ENCODE measurements at places on chromosomes 6 and 20.

DNA sequence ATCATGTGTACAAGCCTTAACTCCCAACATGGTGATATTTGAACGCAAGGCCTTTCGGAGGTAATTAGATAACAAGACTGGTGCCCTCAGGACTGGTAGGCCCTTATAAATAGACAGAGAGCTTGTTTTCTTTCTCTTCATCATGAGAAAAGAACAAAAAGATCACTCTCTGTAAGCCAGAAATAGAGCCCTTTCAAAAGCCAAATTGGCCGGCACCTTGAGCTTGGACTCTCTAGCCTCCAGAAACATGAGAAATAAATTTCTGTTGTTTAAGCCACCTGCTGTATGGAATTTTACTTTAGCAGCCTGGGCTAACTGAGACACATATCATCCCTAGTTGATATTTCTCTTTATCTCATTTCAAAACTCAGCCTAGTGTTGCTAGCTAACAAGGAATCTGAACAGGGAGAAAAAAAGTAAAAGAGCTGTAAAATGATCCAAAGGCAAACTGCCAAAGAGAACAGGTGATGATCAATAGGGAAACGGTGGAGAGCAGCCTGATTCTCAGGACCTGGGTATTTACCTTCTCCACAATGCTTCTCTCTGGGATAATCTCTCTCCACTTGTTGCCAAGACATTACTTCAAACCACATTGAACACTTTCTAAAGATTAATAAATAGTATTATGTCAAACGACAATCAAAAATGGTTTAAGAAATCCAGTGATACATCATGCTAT, 6.1 kb downstream of the COL21A1 start:
- DNase-seq: no peak

DNA sequence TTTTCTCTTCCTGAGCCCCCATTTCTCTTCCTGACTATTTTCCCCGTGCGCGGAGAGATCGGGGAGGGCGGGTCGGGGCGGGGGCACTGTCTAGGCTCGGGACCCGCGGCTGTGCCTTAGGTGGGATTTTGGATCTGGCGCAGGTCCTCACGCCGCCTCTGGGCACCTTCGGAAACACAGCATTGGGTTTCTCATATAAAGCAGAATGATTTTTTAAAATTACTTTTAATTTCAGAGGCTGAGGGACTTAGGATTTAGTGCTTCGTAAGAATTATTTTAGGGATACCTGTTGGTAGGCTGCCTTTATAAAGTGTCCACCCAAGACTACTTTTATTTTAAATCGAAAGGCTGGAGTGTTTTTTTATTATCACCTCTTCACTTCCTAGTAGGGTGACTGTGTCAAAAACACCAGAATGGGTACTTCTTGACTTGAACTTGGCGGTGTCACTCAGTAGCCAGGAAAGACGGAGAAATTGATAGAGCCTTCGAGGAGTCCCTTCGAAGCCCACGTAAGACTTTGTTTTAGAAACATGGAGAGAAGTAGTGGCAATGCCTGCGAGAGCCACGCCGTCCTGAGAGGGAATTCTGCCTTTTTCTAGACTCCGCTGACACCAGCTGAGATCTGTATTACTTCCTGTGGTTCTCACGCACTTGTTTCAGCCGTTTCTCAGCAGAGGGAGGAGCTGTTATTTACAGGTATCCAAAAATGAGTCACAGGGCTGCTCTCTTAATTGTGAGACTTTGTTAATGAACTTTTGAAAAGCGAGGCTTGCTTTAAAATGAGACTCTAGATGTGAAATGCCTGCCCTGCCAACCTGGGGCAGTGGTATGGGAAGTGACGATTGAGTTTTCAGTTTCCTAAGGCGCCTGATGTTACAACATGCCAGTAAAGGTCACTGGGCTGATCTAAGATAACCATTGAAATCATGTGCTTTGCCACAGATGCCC, 667 bp downstream of the STX11 start:
- DNase-seq: peak; percentile 20

DNA sequence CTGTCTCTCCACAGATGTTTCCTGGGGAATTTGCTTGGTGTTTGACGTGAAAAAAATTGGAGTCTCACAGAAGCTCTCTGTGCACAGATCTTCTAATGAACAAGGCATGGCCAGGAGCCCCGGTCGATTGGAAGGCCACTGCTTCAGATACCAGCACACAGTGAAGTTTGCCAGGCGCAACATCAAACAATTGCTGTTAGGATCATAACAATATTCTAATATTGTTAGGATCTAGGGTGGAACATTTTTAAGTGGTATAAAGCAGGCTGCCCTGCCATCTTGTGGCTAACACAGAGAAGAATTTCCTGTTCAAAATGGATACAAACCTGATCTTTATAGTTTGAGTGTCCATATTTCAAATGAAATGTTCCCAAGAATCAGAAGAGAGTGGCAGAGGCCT, 64.1 kb downstream of the C6orf118 start:
- no peak for DNase-seq

GRCh38 chr6:158819977-158820622, 932 bp upstream of the EZR start:
- DNase-seq: no peak

- DNase-seq: no peak
These were observed 103.6 kb upstream of the CNKSR3 start for GRCh38 chr6:154614101-154614500.
